ENCODE measurements at places on chromosomes 7 and 10.

- DNase-seq = no peak
These were observed 30.7 kb downstream of the ANKIB1 start for GRCh38 chr7:92276460-92276864.

DNA sequence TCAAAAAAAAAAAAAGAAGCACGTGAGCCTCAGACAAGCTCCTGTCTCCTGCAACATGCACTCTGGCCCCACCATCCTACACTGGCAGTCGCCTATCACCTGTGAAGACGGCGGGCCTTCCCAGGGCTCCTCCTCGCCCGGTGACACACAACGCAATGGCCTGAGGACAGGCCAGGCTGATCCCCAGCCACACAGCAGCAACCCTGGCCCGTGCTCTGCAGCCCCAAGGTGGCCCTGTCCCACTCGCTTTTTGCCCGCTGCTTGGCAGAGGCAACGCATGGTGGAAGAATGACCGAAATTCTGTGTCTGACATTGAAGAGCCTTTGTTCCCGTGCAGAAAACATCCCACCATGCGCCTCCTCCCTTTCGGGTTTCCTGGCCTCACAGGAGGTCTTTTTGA is 8.1 kb downstream of the RADIL start:
- DNase-seq = no peak

GRCh38 chr7:132443761-132444520 is 132.3 kb downstream of the PLXNA4 start:
- DNase-seq = no peak

- no peak for DNase-seq
These were observed 87.9 kb downstream of the RNF216 start for GRCh38 chr7:5693529-5693928.

DNA sequence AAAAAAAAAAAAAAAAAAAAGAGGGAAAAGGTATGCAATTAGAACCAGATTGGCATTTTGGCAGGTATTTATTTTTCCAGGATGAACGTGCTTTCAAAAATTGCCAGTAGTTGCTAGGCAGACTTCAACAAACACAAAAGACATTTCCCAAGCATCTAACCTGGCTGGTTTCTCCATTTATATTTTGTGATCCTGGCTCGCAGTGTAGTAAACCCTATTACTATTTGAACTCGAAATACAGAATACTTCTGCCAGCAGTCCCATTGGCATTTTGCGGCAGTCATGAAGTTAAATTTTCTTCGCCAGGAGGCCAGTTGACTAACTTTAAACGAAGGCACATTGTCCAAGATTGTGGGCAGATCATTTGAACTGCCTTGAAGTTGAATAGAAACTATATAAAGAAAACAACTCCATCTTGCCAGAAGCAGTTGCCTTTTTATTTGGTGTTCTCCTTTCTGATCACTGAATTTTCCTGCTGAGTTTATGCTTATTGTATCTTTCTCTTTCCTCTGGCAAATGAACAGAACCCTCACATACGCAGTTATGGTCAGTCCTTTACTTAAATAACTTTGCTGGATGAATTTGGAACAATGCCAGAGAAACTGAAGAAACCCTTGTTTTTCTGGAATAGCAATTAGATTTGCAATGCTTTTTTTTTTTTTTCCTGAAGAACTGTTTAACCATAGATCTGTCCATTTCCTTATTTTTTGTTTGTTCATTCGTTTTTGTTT is 132.9 kb downstream of the BICC1 start:
- no peak for DNase-seq

GRCh38 chr7:64887756-64888508 is 15.1 kb upstream of the ZNF273 start:
- no peak for DNase-seq

- no peak for DNase-seq
These were observed 50.3 kb upstream of the CXCL12 start for GRCh38 chr10:44435196-44435595.

GRCh38 chr10:132304756-132305509 is 2.8 kb downstream of the STK32C start:
- DNase-seq = no peak

GRCh38 chr10:113648478-113648877 is 15.4 kb downstream of the NRAP start:
- DNase-seq = no peak

DNA sequence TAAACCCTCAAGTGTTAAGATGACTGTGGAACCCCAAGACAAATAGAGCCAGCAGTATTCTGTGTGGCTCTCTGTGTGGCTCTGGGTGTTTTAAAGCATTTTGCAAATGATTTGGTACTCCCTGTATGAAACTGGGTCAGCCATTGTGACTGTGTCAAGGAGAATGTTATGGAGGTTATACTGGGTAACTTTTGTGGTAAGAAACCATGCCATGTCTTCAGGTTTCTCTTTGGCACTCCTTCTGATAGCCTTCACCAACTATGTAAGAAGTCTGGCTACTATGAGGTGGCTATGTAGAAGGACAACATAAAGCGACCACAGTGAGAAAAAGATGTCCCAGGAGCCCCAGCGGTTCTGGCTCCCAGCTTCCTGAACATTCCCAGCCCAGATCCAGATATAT is 226.6 kb upstream of the RHOBTB1 start:
- no peak for DNase-seq

GRCh38 chr7:116734710-116735109 is 62.7 kb downstream of the MET start:
- DNase-seq = no peak

DNA sequence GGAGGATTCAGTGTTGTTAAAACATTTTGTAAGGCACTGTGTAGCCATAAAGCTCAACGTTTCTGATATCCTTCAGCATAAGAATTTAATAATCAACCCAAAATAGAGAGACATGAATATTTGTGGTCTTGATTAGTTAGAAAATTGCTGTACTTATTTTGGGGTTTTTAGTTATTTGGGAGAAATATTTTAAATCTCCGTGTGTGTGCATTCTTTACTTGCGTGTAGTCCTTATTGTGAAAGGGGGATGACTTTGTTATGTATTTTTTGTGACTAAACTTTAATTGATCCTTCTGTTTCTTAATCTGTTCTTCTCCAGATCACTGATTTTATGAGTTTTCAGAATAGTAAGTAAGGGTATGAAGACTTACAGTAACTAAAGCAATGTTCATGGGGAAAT is 81.2 kb downstream of the ZNRF2 start:
- DNase-seq = no peak

DNA sequence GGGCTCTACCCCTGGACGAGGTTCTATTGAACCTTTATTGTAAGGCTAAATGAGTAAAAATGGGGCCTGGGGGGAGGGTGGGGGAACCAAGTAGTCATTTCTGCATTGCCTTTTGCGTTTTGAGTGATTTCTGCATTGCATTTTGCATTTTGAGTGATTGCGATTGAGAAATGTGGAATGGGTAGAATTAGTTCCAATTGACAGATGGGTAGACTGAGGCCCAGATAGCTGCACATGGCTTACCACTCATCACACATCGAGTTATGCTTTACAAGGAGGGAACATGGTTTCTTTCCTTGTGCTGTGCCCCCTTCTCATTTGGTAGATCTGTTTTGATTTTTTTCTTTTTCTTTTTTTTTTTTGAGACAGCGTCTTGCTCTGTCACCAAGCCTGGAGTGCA is 858.7 kb downstream of the TYW1 start:
- DNase-seq = no peak

DNA sequence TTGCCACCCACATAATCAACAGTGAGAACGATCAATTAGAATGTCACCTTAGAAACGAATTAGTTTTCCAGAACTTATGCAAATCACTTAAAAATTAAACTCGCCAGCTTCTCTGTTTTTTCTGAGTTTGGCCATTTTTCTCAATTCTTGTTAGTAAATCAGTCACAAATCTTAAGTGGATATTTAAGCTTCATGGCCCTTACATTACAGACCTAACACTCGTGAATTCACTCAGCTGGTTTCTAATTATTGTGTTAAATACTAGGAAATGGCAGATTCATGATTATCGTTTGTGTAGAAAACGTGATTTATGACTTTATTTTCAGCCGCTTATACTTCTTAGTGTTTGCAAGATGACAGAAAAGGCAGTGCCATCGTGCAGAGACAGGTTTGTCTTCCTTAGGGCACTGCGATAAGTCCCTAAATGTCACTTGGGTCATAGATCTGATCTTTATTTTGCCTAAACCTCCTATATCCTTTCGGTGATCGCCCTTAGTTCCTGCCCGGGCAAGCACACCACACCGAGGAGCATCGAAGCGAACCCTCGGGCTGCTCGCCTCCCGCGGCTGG is 587 bp upstream of the CELF2 start:
- no peak for DNase-seq

- DNase-seq = no peak
These were observed 109.3 kb upstream of the ARID5B start for GRCh38 chr10:61792097-61792716.

DNA sequence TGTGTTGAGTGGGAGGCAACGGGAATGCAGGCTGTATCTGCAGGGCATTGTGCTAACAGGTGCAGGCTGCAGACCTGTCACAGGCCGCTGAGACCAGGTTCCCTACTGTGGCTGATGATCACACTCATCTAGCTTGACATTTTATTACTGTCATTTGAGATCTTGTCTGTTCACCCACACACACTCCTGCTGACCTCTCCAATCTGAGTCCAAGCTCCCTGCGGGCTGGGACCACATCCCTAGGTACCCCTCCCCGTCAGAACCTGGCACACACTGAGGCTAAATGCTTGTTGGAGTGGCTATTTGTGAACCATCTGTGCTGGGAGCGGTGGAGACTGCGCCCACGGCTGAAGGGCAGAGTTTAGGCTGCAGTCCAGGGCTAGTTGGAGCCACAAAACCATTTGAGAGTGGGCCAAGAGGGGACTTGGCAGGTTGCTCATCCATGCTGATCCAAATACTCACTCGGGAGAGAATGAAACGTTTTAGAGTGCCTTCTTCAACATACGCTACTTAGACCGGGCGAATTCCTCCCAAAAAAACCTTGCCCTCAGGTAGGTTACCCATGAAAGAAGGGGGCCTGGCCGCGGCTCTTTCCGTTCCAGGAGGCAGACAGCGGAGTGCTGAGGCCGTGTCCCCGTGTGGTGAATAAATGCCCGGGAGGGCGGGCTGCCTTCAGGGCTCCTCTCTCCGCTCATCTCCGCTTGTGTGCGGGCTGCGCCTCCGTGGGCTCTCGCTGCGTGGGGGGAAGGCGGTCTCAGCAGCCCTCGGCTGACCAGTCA is 164.4 kb downstream of the RGS10 start:
- DNase-seq = no peak

DNA sequence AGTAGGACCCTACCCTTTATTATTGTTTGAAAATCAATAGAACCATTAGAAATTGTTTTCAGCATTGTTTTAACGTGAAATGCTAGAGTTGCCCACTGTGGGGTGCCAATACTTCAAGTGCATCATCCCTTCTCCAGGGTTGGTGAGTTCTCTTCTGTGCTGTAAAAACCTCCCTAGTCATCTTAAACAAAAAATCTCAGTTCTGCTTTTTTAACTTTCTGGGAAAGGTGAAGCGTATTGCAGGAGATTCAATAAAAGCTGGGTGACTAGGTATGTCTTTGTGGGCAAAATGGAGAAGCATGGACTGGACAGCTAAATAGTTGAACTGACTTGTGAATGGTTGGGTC is 699.1 kb downstream of the SUGCT start:
- DNase-seq = no peak

GRCh38 chr7:134562136-134562535 is 13.2 kb downstream of the AKR1B15 start:
- DNase-seq = no peak

DNA sequence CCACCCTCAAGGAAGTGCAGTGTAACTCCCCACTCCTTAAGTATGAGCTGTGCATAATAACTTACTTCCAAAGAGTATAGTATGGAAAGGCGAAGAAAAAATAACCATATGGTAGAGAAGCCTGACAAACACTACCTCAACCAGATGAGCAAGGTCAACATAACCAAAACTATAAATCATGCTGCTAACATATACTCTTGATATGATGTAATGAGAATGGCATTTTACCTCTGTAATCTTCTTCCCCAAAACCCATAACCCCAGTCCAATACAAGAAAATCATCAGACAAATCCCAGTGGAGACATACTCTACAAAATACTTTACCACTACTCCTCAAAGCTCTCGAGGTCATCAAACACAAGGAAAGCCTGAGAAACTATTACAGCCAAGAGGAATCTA is 15.8 kb downstream of the OSBPL3 start:
- no peak for DNase-seq

- DNase-seq = no peak
These were observed 112.8 kb downstream of the APBB1IP start for GRCh38 chr10:26550774-26551526.

- DNase-seq = no peak
These were observed 267.5 kb downstream of the CELF2 start for GRCh38 chr10:11285171-11285570.
